ENCODE measurements at places on chromosomes 2 and 18.

DNA sequence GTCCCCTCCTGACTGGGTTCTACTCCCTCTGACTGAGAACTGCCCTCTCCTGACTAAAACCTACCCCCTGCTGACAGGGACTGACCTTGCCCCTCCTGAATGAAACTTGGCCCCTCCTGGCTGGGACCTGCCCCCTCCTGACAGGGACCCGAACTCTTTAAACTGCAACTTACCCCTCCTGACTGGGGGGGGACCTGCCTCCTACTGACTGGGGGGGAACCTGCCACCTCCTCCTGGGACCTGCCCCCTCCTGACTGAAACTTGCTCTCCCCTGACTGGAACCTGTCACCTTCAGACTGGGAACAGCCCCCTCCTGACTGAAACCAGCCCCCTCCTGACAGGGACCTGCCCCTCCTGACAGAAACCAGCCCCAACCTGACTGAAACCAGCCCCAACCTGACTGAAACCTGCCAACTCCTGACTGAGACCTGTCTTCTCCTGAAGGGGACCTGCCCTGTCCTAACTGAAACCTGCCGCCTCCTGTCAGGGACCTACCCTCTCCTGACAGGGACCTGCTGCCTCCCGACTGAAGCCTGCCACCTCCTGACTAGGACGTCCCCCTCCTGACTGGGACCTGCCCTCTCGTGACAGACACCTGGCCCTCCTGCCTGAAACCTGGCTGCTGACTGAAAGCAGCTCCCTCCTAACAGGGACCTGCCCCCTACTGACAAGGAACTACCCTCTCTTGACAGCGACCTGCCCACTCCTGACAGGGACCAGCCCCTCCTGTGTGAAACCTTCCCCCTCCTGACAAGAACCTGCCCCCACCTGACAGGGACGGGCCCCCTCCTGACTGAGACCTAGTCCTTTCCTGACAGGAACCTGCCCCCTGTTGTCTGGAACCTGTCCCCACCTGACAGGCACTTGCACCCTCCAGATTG lies 87.1 kb downstream of the PXDN start:
- no peak for DNase-seq

- no peak for DNase-seq
These were observed 46.0 kb upstream of the STON1 start for GRCh38 chr2:48483916-48484315.

GRCh38 chr2:21763501-21763900 lies 639.7 kb downstream of the TDRD15 start:
- no peak for DNase-seq

- DNase-seq = no peak
These were observed 38.5 kb downstream of the AGAP1 start for GRCh38 chr2:235532307-235532706.

GRCh38 chr2:109613081-109613921 lies 465 bp downstream of the SEPTIN10 start:
- DNase-seq = no peak

GRCh38 chr2:144133936-144134665 lies 385.8 kb downstream of the ZEB2 start:
- DNase-seq = no peak

- DNase-seq = no peak
These were observed 234.9 kb downstream of the BCL11A start for GRCh38 chr2:60318544-60318943.

GRCh38 chr18:37421341-37422077 lies 144.1 kb downstream of the CELF4 start:
- DNase-seq = no peak

- DNase-seq = no peak
These were observed 59.8 kb downstream of the SOX11 start for GRCh38 chr2:5751873-5752482.

DNA sequence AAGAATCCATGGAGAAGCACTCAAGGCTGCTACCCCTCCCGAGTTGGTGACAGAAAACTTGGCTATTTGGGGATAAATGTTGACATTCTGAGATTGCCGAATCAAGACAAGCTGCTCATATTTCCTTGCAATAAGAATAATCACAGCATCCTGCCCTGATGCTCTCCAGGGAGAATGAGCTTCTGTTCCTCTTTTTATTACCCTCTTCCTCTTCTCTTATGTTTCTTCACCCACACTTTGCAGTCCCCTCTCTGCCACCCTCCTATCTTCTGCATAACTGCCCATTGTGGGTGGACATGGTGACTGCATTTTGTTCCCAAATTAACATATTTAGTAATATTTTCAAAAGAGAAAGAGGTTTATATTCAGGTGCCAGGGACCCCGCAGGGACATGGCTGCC lies 11.9 kb upstream of the MSGN1 start:
- no peak for DNase-seq

DNA sequence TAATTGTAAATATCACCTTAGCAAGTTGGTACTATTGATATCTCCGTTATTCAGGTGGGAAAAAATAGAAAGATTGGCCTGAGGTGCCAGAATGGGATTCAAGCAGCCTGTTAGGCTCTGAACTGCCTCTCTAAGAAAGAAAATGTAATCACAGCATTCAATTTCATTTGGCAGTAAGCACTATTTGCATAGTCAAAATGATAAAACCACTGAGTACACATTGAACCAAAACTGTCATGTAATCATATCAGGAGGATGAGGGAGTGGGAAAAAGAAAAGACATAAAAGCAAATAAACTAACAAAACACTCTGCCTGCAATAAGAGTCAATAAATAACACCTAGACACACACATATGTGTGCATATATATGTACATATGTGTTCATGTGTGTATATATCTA lies 103.9 kb upstream of the TACR1 start:
- no peak for DNase-seq

- DNase-seq = no peak
These were observed 36.0 kb upstream of the FZD5 start for GRCh38 chr2:207805566-207806226.

GRCh38 chr2:55843096-55843993 lies 80.2 kb downstream of the EFEMP1 start:
- DNase-seq = no peak

DNA sequence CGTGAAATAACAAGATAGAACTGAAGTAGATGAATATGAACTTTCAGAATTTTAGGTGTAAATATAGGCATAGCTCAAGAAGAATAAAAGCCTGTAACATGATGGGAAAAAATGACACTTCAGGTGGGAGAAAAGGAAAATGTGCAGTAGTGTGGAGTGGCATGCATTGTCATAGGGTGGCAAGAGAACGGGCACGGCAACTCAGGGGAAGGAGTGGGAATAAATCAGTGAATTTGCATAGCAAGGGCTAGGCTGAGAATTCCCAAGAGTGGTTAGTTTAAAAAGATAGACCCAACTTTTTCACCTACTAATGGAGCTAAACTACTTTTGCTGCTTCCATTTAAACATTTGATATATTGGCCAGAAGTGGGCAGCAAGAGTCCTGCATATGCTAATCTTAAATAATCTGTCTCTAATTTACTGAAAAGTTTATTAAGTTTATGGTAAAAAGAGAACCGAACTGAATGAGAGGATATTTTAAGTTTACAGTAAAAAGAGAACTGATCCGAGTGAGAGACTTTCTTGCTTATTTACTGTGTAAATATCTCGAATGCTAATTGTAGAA lies 228.1 kb downstream of the CTNNA2 start:
- no peak for DNase-seq

DNA sequence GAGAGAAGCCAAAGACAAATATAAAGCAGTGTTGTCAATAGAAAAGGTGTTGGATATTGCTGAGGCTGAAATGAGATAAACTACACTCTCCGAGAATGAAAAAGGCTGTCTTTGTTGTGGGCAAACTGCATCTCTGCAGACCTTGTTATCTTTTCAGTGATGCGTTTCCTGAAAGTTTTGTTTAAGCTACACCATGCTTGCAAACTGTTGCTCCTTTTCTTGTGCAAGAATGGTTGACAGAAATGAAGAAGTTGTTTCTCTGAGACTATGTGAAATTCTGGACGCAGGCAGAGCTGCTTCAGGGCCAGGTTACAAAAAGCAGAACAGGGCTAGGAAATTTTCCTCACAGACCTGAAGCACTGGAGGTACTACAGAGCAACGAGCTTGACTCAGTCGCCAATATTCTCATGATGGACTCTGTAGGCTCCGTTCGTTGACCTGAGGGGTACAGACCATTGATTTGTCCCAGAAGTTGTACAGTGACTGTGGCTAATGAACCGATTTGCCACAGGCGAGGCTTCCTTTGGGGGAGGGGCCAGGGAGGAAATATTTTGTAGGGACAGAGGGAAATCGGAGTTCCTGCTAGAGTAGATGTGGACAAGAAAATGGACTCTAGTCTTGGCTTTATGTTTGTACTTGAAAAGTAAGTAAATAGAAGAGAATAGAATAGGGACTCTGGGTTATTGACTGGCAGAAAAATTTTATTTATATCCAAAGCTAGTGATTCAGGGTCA lies 3.5 kb upstream of the ATL2 start:
- no peak for DNase-seq

DNA sequence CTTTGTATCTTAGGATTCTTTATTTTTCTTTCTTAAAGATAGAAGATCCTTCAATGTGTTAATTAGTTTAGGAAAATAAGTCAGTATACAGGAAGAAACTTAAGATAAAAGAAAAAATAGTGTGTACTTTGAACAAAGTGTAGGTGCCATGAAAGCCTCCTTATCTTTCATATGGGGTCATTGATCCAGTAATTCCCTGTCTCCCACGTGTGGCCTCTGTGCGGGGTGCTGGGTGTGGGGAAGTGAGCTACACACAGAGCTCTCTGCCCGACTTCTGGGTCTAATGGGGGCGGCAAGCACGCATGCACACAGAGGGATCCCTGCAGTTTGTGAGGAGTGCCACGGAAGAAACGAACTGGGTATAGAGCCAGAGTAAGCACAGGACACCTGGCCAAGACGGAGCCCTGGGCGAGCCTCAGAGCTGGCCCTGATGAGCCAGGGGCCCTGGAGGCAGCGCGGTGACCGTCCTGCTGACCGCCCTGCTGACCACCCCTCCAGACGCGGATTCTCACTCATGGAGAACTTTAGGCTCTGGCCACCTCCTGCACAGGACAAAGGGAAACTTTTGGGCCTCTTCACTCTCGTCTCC lies 253.5 kb downstream of the ACKR3 start:
- no peak for DNase-seq

- no peak for DNase-seq
These were observed 276.8 kb downstream of the SETBP1 start for GRCh38 chr18:44957461-44957860.

DNA sequence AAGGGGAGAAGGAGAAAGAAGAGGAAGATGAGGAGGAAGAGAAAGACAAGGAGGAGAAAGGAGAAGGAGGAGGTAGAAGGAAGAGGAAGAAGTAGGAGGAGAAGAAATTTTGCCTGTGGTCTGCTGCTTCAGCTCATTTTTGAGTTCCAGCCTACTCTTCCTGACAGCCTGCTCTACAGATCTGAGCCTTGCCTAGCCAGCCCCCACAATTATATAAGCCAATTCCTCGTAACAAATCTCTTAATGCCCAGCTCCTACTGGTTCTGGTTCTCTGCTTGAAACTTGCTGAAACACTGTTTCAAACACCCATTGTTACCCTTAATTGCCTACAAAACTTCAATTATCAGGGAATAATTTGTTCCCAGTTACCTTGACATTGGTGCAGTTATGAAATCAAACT lies 1014.2 kb upstream of the CELF4 start:
- no peak for DNase-seq

DNA sequence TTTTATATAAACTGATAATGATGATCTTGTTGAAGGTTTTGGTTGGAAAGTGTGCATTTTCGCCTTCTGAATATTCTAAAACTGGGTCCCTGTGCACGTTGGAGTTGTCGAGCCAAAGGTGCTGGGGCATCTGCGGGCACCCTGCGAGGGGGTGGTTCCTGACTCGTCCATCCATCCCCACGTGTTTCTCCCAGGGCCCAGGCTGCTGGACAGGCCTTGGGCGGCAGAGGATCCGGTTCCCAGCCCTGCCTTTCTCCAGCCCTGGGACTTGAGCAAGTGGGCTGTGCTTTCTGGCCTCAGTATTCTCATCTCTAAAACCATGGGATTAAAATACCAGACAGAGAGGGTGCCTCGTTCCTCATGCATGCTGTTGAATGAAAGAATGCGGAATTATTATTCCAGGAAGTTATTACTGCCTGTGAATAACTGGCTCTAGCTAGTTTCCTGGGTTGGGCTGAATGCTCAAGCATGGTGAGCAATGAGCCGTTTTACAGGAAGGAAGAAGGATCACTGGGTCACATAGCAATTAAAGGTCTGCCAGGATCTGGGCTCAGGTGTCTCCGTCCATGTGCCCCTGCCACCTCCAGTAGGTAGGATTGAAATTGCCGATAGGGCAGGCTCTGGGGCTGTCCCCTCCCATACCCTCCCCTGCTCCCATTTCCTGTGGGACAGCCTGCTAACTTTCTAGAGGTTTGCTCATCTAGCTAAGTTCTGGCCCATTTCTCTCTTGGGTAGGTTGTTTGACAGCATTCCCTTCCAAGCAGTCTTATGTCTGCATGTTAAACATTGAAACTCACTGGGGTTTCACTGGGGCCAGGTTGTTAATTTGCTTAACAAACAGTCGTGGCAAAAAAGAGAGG lies 77.2 kb upstream of the HS6ST1 start:
- no peak for DNase-seq

- DNase-seq = no peak
These were observed 1.5 kb downstream of the PROM2 start for GRCh38 chr2:95275601-95276243.

GRCh38 chr2:108222261-108222660 lies 17.5 kb upstream of the SULT1C3 start:
- DNase-seq = no peak

- DNase-seq = no peak
These were observed 357.0 kb downstream of the TSN start for GRCh38 chr2:122112216-122113005.

DNA sequence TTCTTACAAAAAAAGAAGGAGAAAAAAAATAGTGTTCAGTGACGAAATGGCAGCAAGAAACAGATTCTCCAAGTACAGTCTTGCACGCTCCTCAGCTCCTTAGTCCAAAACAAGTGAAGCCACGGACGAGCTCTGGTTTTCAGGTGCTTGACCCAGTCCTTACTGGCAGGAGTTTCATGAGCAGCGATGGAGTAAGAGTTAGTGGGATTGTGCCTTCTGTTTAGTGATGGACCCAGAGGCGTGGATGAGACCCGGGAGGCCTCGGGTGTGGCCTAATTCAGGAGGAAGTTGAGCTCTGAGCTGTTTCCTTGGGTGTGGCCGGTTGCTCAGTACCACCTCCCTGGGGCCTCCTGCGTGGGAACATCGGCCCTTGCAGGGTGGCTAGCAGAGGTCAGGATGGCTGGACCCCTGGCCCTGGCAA lies 52.0 kb downstream of the KIF5C start:
- no peak for DNase-seq

GRCh38 chr2:44550561-44550960 lies 188.8 kb downstream of the CAMKMT start:
- DNase-seq = no peak
